ENCODE measurements at places on chromosomes 2 and 18.

- DNase-seq: no peak
Measured at GRCh38 chr2:77193858-77194448, 328.2 kb downstream of the LRRTM4 start.

DNA sequence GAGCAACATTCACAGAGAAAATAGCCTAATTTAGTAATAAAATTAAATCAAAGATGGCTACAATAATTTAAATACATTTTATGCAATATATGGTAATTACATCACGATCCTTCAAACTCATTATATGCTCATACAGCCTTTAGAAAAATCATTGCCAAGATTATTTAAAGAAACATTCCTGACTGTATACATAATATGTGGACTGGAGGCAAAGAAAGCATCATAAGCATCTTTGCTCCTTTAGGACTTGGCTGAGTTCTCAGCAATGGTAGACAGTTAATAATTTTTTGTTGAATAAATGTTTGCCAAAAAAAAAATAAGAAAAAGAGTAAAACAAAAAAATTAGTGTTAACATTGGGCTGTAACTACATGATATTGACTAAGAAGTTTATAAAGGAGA is 26.9 kb downstream of the NCKAP5 start:
- DNase-seq: no peak

DNA sequence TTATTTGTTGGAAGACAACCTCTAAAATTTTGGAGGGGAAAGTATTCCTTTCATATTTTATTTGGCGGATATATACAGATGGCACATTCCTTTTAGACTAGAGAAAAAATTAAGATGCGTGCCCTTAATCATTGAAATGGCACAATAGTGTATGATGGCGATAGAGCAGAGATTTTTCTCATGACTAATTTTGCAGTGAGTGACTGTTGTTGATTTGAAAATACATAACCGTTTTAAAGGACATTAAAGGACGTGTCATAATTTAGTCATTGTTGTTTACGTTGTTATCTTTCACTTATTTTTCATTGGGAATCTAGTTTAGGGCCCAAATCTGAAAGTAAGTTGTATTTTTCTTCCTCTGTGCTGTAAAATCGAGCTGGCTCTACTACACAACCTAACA is 61.7 kb downstream of the CERS6 start:
- DNase-seq: no peak

DNA sequence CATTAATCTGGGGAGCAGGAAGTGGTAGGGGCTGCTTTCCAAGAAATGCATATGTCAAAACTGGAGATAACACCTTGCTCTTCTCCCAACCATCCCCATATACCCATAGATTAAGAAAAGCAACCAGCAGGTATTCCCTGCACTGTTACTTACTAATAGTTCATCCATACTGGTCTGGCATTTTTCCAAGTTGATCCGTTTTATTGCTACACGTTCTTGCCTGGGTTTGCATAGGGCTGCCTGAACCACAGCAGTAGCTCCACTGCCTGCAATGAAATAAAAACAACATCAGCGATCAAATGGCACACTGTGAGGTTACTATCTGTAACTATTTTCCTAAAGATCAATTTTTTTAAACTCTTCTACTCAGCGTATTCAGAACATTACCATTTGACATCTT is 65.6 kb downstream of the STK39 start:
- no peak for DNase-seq

DNA sequence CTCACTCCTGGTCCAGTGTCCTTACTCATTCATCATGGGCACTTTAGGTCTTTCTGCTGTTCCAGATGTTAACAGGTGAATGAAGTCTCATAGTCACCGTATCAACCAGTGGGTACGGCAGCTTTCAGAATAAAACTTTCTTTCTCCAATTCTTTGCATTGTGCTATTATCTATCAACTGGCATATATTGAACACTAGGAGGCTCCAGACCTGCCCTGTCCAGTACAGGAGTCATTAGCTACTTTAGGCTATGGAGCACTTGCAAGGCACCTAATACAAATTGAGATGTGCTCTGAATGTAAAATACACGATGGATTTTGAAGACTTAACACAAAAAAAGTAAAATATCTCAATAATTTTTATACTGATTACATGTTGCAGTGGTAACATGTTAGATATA is 43.2 kb upstream of the NEB start:
- no peak for DNase-seq

DNA sequence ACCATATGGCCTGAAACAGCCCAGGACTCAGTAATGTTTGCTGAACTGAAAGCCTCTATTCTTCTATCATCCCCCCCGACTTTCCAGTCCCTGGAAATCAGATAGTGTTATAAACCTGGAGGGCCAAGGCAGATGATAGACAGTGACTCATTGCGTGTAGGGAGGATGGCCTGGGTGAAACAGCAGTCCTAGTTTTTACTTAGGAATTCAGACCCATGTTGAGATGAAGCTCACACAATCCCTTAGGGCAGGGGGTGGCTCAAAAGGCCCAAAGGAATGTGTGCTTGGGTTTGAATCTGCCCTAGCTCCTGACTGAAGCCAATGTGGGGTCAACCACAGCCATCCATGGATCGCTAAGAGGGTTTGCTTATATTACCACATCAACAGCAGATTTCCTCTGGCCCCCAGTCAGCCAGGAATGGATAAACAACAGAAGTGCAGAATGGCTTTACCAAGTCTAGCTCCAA is 43.9 kb upstream of the STPG4 start:
- DNase-seq: no peak

DNA sequence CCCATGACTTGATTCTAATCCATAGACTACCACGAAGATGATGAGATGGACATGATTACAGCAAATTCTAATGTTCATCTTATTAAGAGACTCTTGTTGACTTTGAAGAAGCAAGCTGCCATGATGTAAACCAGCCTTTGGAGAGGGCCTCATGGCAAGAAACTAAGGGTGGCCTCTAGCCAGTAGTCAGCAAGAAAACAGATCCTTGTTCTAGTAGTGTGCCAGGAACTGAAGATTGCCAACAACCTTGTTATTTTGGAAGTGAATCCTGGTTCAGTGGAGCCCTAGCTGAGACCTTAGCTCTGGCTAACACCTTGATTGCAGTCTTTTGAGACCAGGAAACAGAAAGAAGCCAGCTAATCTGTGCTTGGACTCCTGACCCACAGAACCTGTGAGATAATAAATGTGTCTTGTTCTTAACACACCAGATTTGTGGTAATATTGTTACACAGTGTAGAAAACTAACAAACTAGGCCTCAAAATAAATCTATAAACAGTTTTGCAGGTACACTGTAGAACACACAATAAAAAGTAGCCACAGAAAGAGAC is 10.0 kb downstream of the PHOSPHO2 start:
- no peak for DNase-seq

DNA sequence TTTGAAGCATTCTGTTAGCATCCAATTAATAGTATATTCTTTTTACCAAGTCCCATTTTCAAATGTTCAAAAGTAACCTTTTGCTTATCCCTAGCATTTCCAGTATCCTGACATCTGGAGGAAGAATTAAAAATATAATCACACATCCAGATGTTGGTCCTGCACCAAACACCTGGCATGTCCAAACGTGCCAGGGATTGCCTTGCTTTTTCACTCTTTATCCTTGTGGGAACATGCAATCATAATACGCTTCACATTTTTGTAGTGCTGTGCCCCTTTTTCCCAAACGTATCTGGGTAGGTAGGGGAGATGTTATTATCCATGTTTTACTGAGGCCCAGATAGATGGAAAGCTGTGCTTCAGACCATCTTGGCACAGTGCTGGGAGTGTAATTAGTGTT is 133.0 kb downstream of the TPGS2 start:
- no peak for DNase-seq

GRCh38 chr2:96097441-96097840 is 18.9 kb downstream of the ADRA2B start:
- DNase-seq: no peak

- no peak for DNase-seq
Measured at GRCh38 chr2:69493268-69493667, 56.0 kb upstream of the NFU1 start.

DNA sequence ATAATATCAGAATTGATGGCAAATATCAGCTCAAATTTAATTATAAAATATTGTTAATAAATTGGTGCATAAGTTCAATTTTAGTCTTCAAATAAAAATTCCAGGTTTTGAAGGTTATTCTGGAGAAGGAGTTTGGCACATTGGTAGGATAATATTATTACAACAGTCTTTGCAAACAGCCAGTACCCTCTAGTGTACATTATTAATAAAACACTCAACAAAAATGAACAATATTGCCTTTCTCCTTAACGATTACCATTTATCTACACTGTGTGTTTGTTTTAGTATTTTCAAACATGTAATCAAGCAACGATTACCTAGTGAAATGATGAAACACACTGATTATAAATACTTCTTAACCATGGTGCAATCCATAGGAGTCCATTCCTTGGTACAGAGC is 334.0 kb upstream of the FSIP2 start:
- DNase-seq: no peak

DNA sequence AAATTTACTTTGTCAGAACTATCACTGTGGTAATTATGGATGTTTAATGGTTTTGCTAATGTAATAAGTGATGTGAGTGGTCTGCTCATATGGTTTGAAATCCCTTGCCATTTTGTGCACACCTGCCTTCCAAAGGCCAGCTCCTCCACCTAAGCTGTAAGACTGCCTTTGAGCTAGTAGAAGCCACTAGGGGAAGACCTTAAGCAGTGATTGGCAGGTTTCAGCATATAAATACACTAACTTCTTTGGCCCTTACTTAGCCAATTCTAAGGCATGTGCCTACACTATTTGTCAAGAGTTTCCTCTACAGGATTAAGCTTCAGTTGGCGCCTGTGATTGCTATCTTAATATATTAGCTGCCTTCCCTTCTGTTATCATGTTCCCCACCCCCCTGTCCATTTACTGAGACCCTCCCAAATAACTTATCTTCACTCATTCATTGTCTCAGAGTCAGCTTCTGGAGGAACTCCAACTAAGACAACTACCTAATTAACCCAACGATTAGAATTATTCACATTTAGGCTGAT is 141.1 kb downstream of the MBD5 start:
- DNase-seq: no peak

GRCh38 chr2:6370753-6371551 is 494.8 kb downstream of the CMPK2 start:
- DNase-seq: no peak

GRCh38 chr2:236872981-236873380 is 212.7 kb upstream of the COPS8 start:
- DNase-seq: no peak

DNA sequence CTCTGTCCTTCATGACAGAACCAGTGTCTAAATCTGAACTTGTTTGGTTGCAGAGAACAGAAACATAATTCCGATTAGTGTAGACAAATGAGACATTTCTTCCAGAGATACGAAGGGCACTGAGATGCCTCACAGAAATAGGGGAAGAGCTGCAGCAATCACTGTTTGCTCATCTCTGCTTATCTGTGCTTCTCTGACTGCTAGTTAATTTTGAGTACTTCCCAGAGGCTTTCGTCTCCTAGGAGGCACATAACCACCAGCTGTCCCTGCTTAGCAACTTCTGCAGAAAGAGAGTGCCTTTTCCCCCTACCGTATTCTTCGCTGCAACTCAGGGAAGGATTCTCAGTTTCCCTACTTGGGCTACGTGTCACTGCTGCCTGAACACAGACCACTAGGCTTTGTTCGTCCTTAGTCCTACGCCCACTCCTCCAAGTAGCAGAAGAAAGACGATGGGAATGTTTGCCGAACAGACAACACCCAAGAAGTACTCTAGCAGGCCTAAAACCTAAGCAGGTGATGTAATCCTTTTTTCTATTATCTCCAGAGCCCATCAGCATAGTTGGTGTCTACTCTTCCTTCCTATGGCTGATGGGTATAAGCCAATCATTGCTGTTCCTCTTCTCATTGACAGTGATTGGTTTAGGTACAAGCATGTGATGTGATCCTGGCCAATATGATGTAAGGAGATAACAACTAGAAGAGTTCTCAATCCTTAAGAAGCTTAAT is 63.6 kb downstream of the TNP1 start:
- no peak for DNase-seq

- DNase-seq: no peak
Measured at GRCh38 chr2:230738391-230738811, 25.8 kb downstream of the CAB39 start.

GRCh38 chr2:101344137-101344536 is 35.6 kb upstream of the RNF149 start:
- DNase-seq: no peak

GRCh38 chr2:186879312-186879711 is 30.3 kb upstream of the ZSWIM2 start:
- DNase-seq: no peak

DNA sequence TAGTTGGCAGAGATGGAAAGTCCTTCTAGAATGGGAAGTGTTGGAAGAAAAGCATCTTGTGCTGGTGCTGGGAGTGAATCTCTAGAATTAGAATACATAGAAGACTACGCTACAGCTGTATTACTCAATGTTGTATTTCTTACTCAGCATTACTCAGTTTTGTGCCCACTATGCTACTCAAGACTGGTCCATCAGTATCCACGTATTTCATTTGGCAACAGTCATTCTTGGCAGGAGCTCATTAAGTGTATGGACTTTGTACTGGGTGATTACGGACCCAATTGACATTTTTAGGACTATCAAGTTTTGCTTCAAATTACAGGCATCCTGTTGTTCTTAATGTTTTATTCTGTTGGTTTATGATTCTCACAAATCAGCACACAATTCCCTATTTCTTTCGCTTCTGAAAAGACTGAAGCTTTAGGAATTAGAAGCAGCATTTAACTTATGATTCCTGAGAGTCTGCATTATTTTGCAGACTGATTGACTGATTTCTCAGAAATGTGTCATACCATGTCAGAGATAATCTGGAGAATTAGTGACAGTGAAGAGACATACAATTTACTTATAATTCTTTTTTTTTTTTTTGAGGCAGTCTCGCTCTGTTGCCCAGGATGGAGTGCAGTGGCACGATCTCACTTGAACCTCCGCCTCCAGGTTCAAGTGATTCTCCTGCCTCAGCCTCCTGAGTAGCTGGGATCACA is 136.9 kb downstream of the MYO3B start:
- DNase-seq: no peak

GRCh38 chr2:60822987-60823386 is 58.4 kb upstream of the REL start:
- no peak for DNase-seq

- no peak for DNase-seq
Measured at GRCh38 chr2:36770542-36771287, 74.2 kb downstream of the VIT start.

DNA sequence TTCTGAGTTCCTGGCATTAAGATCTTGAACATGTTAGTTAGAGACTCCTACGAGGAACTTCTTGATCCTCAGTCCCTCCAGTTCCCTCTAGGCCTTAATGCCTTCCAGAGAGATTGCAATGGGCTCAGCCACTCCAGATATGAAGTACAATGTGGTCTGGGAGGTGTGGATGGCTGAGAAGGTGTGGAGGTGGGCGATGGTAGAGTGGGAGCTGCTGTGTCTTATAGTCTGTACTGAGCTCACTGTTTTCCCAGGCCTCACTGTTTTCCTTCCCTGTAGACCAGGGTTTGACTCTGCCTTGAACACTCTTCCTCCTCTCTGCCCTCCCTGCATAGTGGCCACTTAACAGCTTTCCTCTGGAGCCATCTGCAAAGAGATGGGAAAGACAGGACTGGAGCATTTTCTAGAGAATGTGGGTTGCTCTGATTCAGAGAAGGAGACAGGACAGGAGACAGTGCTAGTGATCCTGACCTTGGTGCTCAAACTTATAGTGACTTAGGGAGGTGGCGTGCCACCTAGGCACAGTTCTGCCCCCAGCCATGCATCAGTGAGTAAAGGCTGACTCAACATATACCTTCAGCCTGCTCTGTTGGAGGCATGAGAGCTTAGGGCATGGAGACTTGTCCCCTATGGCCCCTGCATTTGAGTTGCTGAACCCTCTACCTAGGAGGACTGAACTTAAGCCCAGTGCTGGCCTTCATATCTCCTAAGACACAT is 129.7 kb downstream of the TDRD15 start:
- DNase-seq: no peak

- DNase-seq: no peak
Measured at GRCh38 chr2:188399159-188399558, 107.5 kb downstream of the GULP1 start.

Measured in stimulated activated CD8-positive, alpha-beta memory T cell treated with anti-CD3 and anti-CD28 coated beads, Interleukin-7, amount 100 ng/mL, for 4 hours (primary cell).